ENCODE measurements at places on chromosomes 1 and 21.

- DNase-seq = peak; percentile 82
Observed at GRCh38 chr1:228697207-228698016, 37.9 kb upstream of the RHOU start.

GRCh38 chr1:207815466-207815865 lies 63.6 kb downstream of the CD46 start:
- no peak for DNase-seq

DNA sequence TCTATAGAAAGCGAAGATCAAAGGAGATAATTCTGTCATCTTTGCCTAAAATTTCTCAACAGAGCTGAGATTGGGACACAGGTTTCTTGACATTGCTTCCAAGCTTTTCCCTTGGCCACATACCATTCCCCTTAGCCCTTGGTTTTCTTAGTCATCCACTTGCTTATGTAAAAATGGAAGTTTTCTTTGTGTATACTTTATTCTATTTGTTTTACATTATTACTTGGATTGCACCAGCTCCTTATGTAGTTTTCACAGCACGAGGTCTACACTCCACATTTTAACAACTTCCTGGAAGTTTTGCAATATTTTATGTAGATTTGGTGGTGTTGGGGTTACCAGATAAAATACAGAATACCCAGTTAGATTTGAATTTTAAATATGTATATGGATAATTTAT lies 129.8 kb downstream of the PLA2G4A start:
- DNase-seq = peak; percentile 21

DNA sequence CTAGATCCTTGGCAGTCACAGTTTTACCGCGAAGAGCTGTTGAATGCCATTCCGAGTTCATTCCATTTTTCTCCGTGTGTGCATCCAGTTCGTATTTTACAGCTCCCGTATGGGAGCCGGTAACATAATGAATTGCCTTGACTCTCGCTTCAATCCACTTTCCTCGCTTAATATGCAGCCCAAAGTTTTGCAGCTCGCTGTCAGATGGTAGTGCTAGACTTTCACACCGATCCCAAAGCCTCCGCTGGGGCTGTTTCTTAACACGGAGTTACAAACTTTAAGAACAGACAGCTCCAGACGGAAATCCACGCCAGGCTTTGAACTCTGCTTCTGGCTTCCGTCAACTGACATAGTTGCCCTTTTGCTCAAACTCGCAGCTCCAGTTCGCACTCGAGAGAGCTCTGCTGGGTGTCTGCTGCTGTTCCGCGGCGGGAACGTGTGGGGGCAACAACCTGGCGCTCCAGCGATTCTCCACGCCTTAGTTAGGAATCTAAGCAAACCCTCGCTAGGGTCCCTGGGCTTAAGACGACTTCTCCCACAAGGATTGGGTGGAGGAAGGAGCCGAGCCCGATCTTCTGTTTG lies 3.5 kb upstream of the ARID1A start:
- DNase-seq = peak; percentile 99

- no peak for DNase-seq
Observed at GRCh38 chr1:217274927-217275654, 355.8 kb downstream of the GPATCH2 start.
